ENCODE measurements at places on chromosomes 5 and 9. TPM values are rescaled to one million over a fixed set of nuclear protein-coding genes. Genes with fewer than 3 reads are reported as not detected.

- peak; percentile 21 for DNase-seq
These were observed 301.7 kb upstream of the PCSK5 start for GRCh38 chr9:75588808-75589207.

DNA sequence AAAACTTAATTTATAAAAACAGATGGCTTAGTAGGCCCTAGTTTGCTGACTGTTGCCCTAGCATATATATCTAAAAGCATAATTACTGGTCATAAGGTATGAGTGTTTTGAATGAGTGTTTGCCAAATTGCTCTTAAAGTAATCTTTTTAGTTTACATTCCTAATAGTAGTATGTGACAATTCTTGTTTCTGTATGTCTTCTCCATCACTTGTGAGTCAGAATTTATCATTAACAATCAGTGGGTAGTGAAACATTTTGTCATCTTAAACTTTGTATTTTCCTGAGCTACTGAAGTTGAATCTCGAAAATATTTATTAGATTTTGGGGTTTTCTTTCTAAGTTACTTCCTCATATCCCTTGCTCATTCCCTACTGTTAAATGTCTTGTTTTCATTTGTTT is 49.6 kb downstream of the APC start:
- DNase-seq = no peak

DNA sequence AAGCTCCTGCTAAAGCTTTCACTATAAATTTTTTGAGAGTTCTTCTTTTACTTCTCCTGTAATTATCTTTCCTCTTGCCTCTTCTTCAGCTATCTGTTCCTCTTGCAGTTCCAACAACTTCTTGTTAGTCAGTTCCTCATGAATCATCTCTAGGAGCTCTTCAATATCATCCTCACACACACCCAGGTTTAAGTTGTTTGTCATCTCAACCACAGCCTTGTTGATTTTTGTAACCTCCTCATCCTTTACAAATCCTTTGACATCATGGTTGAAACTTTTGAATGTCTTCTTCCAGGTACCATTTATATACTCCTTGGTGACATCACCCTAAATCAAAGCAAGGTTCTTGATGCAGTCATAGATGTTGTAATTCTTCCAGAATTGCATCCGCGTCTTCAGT is 106.3 kb upstream of the MAMDC2 start:
- DNase-seq = no peak

DNA sequence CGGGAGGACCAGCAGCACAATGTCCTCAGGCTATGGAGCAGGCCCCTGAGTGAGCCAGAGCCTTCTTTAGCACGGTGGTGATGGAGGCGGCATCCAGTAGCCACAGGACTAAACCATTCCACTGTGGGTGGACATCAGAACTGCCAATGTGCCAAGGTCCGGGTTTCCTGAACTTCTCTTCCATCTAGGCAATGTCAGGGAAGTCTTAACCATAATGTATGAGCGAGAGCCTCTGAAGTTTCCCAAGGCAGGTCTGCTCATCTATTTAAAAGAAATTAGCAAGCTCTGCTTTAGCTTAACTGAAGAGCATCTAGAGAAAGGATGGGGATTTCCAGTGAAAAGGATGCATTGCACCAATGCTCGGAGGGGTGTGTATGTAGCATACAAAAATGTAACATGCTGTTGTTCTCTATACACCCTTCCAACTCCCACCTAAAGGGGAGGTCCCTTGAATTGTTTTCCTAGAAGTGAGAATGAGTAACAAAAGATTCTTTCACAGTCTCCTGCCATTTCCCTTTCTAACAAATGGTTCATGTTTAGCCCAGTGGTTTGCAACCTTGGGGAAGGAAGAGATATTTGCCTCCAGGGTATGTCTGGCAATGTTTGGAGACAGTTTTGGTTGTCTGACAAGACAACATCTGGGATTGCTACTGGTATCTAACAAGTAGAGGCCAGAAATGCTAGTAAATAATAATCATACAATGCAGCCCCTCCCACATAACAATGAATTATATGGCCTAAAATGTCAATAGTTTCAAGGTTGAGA is 6.1 kb upstream of the RXFP3 start:
- no peak for DNase-seq

GRCh38 chr9:91198405-91198804 is 163.3 kb downstream of the AUH start:
- no peak for DNase-seq

GRCh38 chr9:1869843-1870242 is 145.3 kb upstream of the SMARCA2 start:
- DNase-seq = peak; percentile 54

GRCh38 chr9:126406075-126406667 is 79.5 kb downstream of the MVB12B start:
- DNase-seq = no peak

GRCh38 chr9:69086769-69087168 is 51.2 kb downstream of the FXN start:
- DNase-seq = no peak

DNA sequence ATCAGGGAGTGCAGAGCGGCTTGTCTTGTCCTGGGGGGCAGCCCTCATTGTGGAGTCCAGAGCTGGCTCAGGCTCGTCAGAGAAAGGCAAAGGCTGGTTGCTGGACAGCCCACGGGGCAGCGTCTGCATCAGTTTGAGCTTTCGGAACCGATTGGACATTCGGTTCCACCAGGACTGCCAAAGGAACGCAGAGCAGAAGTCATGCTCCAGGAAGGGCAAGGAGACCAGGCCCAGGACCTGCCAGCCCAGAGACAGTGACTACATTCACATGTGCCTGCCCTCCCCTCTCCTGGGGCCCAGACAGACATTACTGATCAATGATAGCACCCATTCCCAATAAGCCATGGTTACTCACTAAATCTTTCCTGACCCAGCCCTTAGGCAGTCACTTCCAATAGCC is 18.1 kb downstream of the ANKS6 start:
- no peak for DNase-seq

GRCh38 chr5:7759257-7759871 is 91.6 kb downstream of the CFAP90 start:
- DNase-seq = no peak

- DNase-seq = peak; percentile 91
These were observed 10.5 kb upstream of the IRF1 start for GRCh38 chr5:132500931-132501628.

DNA sequence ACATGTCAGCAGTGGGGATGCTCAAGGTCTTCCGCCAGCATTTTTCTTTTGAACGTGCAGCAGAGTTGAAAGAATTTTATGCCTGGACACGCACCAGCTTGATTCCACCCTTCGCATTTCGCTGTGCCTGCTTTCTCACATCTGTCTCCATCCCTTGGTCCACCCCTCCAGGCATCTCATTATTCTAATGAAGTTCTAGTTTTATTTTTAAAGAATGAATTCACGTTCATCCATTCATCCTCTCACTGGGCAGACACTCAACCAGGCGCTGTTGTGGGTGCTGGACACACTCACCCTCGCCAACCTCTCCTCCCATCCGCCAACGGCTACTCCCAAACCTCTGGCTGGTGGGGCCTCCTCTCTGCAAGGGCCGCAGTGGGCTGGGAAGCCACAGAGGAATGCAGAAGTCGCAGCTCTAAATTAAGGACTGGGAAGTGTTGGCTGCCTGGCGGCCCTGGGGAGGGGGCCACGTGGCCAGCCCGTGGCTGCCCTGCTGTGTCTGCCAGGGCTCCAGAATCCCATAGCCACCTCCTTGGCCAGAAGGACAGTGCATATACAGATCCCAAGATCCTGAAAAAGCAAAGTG is 6.7 kb downstream of the SUSD3 start:
- no peak for DNase-seq

DNA sequence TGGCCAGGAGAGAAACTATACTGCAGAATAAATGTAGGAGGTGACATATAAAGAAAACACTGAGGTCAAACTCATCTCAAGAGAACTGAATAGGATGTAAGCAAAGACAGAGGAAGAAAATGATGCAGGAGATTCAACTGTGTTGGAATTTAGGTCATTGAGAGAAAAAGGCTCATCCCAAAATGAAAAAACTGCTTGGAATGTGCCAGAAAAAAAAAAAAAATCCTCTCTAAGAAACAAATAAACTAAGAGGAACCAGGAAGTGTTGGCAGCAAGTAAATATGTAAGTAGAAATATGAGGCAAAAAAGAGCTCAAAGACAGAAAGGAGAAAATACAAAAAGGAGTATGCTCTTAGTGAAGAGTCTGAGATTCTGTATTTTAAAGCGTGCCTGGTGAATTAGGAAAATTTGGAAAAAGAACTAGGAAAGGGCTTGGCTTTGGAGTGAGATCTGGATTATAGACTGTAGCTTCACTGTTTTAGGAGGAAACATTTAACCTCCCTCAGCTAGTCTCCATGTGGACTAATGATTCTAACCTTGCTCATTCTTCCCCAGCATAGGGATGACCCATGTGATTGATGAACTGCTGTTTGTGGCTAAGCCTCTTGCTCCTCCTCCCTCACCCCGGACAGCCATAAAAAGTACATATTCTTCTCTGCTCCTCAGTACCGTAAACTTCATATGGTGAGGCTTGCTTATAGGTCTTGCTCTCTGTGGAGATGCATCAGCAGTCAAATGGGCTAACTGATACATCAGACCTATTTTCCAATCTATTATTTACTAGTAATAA is 185.6 kb upstream of the POU5F2 start:
- DNase-seq = no peak

- DNase-seq = peak; percentile 18
These were observed 116.0 kb downstream of the GOLPH3 start for GRCh38 chr5:32058101-32058500.

DNA sequence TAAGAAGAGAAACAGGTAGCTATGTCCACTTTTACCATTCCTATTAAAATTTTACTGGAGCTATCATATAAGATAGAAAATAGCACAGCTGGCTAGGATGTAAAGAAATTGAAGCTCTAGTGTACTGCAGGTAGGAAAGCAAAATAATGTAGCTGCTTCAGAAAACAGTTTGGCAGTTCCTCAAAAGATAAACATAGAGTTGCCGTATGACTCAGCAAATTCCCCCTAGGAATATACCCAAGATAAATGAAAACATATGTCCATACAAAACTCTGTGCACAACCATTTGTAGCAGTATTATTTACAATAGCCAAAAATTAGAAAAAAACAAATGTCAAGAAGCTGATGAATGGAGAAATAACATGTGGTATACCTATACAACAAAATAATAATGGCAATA is 64.6 kb upstream of the SHISAL2B start:
- DNase-seq = peak; percentile 34

GRCh38 chr5:14983666-14984441 is 112.3 kb upstream of the ANKH start:
- no peak for DNase-seq

- DNase-seq = no peak
These were observed 1.3 kb upstream of the EXOSC2 start for GRCh38 chr9:130692321-130692720.

DNA sequence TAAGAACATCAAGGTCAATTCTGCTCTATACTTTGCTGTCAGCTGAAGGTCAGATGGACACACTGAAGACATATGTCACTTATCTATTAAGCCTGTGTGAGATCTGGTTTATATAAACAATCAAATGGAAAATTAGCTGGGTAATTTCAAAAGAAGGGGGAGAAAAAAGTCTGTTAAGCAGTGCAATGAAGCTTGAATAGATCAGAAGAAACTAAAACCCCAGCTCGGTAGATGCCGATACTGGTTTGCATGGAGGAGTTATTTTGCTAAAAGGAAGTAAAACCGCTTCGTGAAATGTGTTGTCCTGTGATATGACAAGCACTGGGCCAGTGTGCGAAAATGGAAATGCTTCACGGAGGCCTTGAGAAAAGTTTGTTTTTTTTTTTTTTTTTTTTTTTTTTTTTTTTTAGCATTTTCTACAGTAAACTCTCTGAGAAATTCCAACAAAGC is 148.8 kb downstream of the MEF2C start:
- no peak for DNase-seq

GRCh38 chr5:61389609-61390008 is 57.6 kb downstream of the ZSWIM6 start:
- DNase-seq = no peak

DNA sequence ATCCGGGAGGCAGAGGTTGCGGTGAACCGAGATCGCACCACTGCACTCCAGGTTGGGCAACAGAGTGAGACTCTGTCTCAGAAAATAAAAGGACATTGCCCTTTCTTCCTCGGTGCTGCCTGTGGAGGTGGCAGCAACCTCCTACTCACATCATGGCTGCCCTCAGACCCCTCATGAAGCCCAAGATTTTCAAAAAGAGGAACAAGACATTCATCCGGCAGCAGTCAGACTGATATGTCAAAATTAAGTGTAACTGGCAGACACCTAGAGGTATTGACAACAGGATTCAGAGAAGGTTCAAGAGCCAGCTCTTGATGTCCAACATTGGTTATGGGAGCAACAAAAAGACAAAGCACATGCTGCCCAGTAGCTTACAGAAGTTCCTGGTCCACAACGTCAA is 12.6 kb upstream of the PAX5 start:
- DNase-seq = no peak

- DNase-seq = no peak
These were observed 51.5 kb downstream of the C5orf15 start for GRCh38 chr5:133916914-133917313.

DNA sequence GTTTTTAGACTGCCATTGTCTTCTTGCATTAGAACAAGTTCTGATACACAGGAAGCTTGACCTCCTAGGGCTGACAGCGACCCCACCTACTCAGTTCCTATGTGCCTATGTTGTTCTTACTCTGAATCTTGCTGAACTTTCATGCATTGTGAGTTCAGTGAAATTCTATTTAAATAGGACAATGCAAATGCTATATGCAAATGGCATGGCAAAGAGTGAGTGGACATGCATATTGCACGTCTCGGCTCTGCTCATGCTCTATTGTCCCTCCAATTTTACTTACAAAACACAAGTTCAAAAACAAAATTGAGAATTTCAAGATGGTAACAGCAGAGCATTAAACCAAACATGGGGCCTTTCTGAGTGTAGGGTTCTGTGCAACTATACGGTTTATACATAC is 5.3 kb upstream of the DCP2 start:
- no peak for DNase-seq

DNA sequence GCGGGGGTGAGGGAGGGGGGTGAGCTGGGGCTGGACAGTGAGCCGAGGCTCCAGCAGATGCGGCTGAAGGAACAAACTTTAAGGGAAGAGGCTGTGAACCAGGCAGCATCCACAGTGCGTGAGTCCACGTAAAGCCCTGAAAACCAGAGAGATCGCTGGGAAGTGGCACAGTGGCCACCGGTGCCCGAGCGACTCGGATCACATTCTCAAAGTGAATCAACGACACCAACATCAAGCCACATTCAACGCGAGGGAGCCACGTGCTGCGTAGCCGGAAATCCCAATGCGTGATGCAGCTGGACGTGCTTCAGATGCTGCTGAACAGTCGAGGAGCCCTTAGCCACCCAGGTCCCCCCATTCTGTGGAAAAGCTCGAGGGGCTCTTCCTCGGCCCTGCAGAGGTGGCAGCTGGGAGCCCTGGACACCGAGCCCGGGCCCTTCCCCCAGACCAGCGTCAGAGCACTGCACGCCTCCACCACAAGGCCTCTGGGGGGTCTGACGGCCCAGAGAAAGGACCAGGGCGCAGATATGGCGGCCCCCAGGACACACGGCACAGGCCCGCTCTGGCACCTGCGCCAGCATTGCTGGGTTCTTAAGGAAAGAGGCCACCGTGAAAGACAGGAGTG is 53.7 kb upstream of the EXOC3 start:
- no peak for DNase-seq

Gene ATOX1
- 155 TPM for total RNA-seq

Gene ABLIM3
- total RNA-seq = 206 TPM

Gene ADAMTSL2
- total RNA-seq = not detected

Gene FBXW11
- total RNA-seq = 82.7 TPM

Gene PALM2AKAP2
- 9.1 TPM for total RNA-seq

Gene HDAC3
- total RNA-seq = 83.5 TPM

Measured in MCF 10A (cell line).